ENCODE measurements at places on chromosomes 7 and 10.

- DNase-seq: no peak
Measured at GRCh38 chr10:78524941-78525340, 491.3 kb downstream of the RPS24 start.

DNA sequence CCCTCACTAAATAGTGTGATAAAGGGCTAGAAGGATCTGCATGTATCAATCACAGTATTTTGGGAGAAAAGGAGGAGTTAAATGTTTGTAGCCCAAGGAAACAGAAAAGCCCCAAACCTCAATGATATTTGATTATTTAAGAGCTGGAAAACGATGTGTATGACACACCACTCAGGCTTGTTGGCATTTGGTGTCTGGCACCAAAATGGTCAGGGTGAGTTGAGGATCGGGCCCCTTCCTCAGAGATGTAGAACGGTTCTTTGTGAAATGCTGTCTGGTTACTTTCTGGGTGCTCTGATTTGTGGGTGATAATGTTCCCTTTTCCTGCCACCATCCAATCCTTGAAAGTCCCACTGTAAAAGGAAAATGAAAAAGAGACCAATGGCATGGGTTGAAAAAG is 113.7 kb downstream of the CCDC3 start:
- no peak for DNase-seq

DNA sequence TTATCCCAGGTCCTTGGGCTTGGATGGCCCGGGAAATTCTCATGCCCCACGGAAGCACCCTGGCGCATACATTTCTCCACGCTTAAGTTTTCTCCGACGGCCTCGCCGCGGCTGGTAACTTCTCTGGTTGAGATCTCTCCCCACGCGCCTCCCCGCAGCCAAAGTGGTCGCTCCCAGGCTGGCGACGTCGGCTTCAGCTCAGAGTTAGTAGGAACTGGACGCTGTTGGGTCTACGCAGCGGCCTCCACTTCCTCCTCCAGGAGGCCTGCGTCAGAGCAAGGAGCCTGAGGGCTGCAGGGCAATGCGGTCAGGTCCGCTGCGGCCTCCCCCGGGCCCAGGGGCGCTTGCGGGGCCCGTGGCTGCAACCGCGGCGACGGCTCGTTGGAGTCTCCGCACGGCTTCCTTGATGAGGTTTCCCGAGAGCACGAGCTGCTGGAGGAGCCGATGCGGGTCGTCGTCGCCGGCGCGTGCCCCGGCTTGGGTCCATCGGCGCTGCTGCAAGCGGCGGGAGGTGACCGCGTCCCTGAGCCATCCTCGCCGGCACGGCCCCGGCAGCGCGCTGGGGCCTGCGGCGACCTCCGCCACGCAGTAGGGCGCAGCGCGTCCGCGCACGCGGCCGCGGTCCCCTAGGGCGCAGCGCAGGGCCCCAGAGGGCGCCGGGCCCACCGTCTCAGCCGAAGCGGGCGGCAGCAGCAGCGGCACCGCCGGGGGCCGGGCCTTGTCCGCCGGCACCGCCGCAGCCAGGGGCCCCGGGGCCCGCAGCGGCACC is 744 bp downstream of the FRAT2 start:
- no peak for DNase-seq

- DNase-seq: no peak
Measured at GRCh38 chr7:22823142-22823497, 471 bp upstream of the TOMM7 start.

- DNase-seq: no peak
Measured at GRCh38 chr10:30374353-30374752, 25.3 kb upstream of the MTPAP start.

GRCh38 chr7:130208516-130208915 is 856 bp downstream of the SSMEM1 start:
- DNase-seq: no peak

DNA sequence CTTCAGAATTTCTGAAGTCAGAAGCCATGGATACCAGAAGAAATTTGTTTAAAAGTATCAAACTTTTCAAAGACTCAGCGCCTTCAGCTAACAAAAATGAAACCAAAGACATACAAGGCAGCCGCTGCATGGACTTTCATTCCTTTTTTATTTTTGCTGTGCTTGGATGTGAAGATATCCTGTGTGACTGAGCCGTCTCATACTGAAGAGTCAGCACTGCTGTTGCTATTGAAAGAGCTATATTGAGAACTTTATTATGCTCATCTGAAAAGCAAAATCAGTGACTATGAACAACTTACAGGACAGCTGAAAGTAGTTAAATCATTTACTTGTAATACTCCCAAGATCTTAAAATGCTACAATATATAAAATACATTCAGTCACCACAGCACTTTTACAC is 809.2 kb downstream of the NXPH1 start:
- DNase-seq: no peak

- DNase-seq: peak; percentile 78
Measured at GRCh38 chr7:73521636-73522104, 423 bp downstream of the BAZ1B start.

DNA sequence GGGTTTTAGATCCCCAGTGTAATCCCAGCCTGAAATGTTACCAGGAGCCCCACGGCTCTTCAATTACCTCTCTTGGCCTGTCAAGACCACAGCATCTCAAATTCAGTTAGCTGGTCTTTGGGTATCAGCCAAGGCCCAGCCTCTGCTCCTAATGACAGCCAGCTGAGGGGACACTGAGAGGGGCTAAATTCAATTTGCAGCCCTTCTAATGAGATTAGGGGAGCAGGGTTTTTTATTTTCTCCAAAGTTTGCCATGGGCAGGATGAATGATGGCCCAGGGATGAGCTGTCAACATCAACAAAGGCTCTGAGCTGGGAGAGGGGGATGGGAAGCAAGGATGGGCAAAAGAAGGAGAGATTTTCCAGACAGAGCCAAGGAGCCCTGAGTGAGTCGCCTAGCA is 116.8 kb upstream of the TBX20 start:
- DNase-seq: no peak

DNA sequence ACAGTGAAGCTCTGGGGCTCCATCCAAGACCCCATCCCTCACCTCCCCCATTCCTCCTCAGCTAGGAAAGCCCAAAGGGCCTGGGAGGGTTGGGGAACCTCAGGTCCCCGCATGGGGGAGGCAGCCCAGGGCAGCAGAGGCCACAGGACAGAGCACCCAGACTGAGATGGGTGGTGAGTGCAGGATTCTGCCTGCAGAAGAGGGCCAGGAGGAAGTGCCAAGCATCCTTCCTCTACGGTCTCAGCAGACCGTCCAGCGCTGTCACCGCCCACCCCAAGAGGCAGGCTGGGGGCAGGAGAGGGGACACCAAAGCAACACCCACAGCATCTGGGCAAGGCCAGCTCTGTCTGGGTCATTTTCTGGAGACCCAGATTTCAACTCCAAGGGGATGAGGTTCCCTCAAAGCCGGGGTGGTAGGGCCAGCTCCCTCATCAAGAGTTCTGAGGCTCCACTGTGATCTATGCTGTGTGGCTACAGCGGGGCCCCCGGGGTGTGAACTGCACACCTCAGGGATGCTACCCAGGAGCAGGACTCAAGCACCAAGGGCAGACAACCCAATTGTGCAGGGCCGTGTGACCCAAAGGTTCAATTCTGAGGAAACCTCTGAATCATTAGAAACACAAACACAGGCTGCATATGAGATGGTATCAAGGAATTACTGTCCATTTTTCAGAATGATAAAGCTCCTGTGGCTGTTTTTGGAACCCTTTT is 46.8 kb downstream of the CAMK2B start:
- no peak for DNase-seq

- DNase-seq: no peak
Measured at GRCh38 chr10:36030516-36030915, 388.4 kb upstream of the FZD8 start.

- DNase-seq: no peak
Measured at GRCh38 chr7:127383123-127383835, 9.2 kb downstream of the ZNF800 start.

GRCh38 chr10:31921031-31921430 is 7.6 kb downstream of the ARHGAP12 start:
- DNase-seq: no peak

- no peak for DNase-seq
Measured at GRCh38 chr10:501596-501995, 187.9 kb downstream of the DIP2C start.

GRCh38 chr10:61751599-61751998 is 88.9 kb downstream of the CABCOCO1 start:
- no peak for DNase-seq

GRCh38 chr7:42493436-42494198 is 256.6 kb upstream of the GLI3 start:
- DNase-seq: peak; percentile 45

- DNase-seq: peak; percentile 8
Measured at GRCh38 chr10:80289451-80290287, at the start of gene MAT1A. Gene MAT1A, minus strand, starts transcription at chr10:80289658. Its CDS starts 235 bp downstream, at chr10:80289423.

- no peak for DNase-seq
Measured at GRCh38 chr7:78529392-78529791, 730.8 kb downstream of the PHTF2 start.

DNA sequence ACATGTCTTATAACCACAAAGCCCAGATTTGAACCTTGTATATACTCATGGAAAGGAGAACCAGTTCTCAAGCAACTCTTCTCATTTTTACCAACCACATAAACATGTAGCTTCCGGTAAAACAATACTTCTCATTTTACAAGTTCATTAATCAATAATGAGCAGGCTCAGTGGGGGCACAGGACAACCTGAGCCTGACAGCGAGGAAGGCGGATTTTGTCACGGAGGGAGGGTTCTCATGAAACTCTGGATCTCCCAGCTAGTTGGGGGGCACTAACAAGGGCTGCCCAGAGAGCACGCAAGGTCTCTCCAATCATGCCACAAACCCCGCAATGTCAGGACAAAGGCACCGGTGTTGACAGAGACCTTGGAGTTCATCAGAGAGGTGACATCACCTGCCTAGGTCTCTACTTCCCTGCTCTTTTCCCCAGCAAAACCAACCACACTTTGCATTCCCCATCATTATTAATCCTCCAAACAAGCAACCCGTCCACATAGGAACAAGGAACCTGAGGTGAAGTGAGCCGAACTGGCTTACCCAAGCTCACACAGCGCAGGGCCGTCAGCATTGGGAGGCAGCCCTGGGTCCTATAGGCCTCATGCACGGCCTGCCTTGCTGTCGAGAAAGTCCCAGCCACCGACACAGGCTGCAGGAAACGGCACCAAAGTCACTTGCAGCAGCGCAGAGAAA is 192.1 kb upstream of the KLF14 start:
- DNase-seq: no peak

DNA sequence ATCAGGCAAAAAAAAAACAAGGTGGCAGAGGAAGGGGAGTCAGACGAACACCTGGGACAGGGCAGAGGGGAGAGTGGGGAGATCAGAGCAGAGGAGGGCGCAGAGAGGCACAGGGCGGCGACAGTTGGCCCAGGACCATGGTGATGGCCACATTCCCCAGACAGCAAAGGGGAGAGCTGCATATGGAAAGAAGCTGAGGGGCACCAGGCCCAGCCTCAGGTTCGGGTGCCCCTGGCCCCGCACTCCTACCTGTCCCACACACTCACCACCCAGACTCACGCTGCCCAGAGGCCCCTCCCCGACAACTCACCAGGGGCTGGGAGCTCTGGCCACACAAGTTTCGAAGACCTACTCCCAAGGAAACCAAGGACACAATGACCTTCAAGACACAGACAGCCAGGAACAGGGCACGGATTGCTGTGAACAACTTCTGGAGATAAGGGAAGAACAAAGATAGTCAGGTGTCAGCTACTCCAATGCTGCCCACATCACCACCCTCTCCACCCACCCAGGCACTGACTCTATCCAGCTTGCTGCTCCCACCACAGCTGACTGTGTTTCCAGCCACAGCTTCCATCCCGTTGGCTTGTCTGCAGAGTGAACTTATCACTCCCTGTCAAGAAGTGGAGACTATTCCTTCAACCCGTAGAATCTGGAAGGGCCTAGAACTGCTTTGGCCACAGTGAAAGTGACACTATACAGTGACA is 8.3 kb downstream of the TMEM176B start:
- DNase-seq: no peak

DNA sequence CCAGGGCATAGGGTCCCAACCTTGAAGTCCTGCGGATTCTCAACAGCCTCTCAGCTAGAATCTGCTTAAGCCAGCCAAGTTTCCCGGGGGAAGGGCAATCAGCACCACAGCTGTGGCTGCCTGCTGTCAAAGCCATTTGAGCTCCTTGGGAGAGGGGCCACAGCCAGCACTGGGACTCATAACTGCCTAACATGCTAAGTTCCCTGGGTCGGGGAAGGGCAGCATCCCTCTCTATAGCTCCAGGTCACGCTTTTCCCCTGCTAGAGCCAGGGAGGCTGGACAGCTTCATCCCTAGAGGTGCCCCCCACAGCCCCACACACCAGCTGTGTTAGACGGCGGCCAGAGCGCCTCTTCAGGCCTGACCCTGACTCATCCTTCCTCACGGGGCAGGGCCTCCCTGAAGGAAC is 49.6 kb upstream of the PDE1C start:
- DNase-seq: no peak

DNA sequence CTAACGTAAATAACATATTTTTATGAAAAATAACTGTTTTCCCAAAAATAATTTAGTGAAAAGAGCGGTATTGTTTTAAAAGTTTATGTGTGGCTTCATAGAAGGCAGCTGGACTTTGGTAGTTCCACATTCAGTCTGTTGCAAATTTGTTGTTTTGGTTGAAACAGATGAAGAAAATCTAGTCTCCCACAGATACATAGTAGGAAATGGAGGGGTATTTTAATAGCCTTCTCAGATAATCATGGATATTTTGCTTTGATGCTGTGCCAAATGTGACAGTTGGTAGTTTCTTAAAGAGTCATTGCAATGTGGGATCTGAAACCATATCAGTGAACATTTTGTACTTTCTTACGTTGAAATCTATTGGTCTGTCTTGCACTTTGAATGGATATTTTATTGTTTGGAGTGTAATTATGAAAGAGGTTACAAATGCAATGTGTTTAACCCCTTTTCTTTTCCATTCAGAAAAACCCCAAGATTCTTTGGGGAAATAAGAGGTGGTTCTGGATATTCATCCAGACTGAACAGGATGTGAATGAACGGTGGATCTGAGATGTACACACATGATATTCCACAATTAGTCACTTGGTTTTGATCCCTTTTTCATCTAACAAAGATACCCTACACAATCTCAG is 10.4 kb downstream of the ZNF365 start:
- no peak for DNase-seq

DNA sequence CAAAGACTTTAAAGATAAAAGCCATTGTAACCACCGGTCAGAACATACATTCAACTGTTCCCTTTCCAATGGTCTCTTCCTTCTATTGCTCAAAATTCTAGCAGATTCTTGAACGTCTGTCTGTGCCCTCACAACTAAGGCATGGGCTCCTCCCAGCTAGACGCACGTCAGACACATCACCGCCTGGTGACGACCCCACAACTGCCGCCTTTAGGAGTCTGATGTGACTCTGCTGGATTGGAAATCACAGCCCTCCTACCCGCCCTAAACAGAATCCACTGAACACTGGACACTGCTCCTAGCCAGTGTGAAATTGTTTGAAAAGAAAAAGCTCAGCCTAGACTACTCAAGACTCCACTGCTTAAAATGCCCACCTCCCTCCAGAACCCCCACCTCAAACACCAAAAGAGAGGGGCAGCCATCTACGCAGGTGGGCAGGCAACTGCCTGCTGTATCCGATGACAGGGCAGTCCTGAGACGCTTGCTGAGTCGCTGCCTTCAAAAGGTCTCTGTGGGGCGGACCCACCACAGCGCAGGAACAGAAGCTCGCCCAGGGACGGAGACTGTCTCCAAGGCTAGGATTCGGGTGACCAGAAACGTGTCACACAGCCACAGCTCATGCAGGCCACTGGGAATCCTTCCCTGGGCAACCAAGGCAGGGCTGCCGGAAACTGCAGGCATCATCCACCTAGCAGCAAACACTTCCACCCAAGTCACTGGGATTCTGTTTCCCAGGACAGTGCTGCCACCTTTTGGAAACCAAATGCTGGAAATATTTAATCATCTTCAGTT is 34.7 kb downstream of the GSDME start:
- DNase-seq: no peak
